ENCODE measurements at places on chromosomes 12 and 14.

DNA sequence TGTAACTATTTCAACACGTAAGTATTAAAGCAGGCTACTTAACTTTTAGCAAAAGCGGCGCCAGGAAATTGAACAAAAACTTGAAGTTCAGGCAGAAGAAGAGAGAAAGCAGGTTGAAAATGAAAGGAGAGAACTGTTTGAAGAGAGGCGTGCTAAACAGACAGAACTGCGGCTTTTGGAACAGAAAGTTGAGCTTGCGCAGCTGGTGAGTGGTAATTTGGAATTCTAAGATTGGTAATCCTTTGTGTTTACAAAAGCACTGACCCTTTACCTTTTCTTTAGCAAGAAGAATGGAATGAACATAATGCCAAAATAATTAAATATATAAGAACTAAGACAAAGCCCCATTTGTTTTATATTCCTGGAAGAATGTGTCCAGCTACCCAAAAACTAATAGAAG is 4.0 kb downstream of the PNN start:
- DNase-seq: no peak

DNA sequence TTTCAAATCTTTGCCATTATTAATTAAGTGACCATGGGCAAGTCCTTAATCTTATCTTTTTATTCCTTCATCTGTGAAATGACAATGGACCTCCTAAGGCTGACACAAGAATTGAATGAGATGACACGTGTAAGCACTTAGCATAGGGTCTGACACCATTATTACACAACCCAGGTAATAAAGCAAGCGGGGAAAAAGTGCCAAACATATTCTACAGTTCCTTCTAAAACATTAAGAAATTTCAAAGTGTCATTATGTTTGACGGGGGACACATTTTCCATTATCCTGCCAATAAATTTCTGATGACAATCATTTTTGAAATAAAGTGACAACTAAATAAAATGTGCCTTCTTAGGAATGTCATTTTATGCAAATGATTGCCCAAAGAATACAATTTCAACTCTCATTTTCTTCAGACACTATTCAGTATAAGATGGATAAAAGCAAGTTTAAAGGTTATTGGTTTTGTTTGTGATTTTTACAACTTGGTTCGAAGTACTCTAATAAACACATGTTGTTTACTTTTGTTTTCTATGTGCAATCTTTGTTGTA is 3.0 kb downstream of the ANKS1B start:
- no peak for DNase-seq

DNA sequence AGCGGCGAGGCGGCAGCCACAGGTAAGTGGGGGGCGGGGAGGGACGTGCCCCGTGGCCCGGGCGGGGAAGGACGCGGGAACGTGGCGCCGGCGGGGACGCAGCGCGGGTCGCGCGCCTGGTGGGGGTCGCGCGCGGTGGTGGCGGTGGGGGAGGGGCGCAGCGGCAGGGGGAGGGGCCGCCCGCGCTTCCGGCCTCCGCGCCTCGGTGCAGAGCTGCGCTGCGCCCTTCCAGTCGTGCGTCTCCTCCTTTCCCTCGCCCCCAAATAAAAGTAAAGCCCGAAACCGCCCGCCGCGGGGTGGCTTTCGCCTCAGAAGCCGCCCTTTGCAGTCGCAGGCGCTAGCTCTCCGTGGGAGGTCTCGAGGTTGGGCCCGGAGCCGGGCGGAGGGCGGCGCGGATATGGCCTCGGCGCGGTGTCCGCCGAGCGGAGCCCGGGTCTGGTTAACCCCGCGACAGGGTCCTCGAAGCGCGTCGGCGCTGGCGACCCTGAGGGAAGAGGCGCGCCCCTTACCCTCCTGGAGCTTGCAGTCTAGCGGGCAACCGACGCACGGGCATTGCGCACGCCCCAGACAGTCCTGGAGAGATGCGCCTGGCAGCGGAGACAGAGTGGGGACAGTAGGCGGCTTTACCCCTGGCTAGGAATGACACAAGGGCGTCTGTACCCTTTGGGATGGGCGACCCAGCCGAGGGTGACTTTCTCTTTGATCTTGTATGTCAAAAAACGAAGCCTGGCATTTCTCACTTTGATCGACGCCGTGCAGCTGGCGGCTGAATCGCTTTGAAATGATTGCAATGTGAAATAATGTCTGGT is 589 bp downstream of the ATF1 start:
- DNase-seq: peak; percentile 85

GRCh38 chr12:97404543-97404942 is 58.1 kb upstream of the RMST start:
- DNase-seq: no peak

- no peak for DNase-seq
Observed at GRCh38 chr12:88309546-88309945, 167.4 kb downstream of the TMTC3 start.

DNA sequence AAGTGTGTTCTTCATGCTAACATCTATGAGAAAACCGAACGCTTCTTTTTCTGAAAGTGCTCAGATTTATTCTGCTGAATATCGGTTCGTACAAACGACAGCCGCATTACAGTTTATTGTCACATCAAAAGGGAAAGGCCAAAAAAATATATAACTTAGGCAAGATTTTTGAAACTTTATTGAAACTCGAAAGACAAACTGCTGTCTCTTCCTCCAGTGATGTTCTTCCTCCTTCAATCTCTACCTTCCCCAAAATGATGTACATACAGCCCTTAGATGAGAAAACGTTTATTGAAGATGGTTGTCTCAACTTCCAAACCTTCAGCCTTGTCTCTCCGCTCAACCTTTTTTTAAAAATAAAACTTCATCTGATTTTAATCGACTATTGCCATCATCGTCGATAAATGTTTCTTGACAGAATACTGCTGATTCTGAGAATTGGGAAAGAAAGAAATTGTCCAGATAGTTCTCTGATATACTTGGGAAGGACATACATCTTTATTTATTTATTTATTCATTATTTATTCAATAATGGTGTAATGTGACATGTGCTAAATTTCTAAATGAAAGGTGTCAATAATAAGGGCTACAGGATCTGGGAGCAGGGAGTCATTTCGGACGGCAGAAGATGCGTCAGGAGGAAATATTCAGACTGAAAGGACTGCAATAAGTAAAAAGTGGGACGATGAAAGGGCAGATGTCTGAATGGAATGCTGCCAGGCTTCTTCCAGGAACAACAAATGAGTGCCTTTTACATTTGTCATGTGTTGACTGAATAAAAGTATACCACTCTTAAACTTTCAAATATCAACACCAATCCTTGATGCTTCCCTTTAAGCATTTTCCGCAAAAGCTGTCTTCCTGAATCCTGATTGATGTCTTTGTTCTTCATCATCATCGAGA is 817 bp upstream of the MDM1 start:
- no peak for DNase-seq

DNA sequence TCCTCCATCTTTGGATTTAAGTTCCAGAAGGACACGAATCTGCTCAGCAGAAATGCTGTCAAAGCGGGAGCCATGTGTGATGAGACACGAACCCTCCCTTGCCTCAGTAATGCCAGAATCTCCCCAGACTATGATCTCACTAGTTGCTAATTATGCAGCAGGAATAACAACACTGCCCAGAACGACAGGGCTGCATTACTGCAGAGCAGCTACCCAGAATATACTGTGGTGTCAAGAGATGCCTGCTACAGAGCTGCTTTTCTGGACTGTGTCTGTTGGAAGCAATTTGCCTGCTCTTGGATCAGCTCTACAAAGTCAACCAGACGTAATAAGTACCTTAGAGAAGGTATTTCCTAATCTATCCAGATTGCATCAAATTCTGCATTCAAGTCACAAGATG is 5.5 kb downstream of the CSRNP2 start:
- no peak for DNase-seq

DNA sequence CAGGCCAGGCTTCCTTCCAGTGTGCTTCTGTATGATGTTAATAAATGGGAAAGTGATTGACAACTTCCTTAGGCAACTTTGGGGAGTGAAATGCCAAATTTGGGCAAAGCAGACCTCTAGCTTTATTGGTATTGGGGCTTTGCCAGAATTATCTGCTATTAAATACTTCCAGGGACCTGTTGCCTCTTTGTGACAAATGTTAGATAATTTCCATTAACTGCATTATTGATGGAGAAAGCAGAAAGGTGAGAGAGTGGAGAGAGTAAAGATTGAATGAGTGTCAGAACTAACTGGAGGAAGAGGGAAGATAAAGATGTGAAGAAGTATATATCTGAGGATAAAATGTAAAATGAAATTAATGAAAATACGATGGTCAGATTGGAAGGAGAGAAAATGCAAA is 94.5 kb downstream of the CACNA1C start:
- DNase-seq: no peak

DNA sequence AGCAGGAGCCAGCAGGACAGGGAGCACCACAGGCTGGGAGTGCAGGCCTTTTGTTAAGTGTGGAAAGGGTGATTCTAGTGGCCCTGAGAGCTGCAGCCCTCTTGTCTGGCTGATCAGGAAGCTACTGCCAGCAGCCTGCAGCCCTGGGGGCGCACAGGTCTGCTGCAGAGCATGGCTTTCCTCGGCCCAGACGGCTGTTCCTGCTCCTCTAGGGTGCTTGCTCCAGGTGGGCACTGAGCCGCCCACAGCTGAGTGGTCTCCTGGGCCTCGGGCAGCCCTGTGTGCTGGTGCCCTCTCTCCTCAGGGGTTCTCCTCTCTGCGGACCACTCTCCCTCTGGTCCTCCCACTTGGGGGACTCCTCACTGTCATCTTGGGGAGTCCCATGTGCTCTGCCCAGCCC is 18.9 kb downstream of the CCDC88C start:
- no peak for DNase-seq

DNA sequence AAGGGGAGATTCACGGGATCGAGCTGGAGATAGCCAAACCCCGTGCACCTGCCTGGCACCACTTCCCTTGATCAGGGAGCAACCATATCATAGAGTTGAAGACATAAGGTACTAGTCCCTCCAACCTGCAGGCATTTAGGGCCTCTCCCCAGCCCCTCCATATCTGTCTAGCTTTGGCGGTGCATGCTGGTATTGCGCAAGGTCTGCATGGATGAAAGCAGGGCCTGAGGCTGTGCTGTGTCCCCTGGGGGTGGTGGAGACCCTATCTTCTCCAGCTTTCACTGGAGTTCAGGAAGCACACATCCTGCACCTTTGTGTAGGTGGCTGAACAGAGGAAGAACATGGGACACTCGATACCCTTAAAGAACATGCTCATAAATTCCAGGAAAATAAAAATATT is 46.9 kb downstream of the KCTD10 start:
- DNase-seq: no peak

- DNase-seq: no peak
Observed at GRCh38 chr12:19070341-19070740, 59.2 kb upstream of the PLEKHA5 start.

DNA sequence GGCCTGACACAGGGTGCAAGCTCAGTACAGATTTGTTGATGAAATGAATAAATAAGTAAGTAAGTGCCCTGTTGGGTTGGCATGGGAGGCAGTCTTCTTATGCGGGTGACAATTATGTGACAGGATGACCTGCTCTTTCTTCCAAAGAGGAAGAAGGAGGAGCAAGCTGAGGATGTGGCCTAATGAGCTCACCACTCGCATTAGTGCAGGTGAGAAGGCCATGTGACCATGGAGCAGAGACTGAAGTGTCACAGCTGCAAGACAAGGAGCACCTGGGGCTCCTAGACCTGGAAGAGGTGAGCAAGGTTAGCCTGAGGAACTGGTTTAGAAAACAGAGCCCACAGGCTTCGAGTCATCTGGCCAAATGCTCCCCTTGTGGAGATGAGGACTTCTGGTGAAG is 34.9 kb downstream of the LRTM2 start:
- peak; percentile 5 for DNase-seq

GRCh38 chr12:2302711-2303580 is 250.2 kb downstream of the CACNA1C start:
- DNase-seq: no peak

- no peak for DNase-seq
Observed at GRCh38 chr14:99707420-99707819, 23.3 kb downstream of the CYP46A1 start.

DNA sequence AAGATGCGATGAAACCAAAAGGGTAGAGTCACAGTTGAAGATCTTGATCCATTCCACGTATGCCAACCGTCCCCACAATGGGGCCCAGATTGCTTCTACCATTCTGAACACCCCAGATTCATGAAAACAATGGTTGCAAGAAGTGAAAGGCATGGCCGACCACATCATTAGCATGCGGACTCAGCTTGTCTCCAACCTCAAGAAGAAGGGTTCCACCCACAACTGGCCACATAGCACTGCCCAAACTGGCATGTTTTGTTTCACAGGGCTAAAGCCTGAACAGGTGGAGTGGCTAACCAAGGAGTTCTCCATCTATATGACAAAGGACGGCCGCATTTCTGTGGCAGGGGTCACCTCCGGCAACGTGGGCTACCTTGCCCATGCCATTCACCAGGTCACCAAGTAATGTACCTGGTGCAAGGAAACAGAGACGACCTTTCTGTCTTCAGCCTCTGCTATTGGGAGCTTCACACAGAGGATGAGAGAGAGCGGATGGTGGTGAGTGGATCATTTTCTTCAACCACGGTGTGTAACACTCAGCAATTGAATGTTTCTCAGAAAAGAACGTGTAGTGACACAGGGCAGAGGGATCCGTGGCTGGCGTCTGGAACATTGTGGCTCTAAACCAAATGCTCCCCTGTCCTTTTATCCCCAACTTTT is 26.8 kb upstream of the CLEC2D start:
- no peak for DNase-seq

DNA sequence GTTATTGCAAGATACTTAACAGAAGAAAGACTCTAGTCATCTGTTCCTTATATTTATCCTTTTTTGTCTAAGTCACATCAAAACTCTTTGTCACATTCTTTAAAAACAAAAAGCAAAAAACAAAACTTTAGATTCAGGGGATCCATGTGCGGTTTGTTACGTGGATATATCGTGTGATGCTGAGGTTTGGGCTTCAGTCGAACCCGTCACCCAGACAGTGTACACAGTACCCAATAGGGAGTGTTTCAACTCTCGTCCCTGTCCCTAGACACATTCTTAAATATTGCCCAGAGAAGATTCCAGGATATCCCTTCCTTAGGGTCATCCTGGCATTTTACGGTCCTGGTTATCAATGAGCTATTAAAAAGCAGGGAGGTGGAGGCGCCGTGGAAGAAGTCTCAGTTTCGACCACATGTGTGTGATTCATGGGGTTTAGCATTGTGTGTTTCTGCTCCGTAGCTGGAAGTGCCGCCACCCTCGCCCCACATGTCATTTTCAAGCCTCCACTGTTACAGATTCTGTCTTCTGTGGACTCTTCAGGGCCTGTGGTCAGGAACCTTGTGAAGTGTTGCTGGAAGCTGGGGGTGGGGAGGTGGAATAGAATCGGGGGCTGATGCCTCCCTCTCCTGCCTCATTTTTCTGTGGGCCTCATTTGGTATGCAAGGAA is 19.9 kb downstream of the CCND2 start:
- DNase-seq: peak; percentile 38

DNA sequence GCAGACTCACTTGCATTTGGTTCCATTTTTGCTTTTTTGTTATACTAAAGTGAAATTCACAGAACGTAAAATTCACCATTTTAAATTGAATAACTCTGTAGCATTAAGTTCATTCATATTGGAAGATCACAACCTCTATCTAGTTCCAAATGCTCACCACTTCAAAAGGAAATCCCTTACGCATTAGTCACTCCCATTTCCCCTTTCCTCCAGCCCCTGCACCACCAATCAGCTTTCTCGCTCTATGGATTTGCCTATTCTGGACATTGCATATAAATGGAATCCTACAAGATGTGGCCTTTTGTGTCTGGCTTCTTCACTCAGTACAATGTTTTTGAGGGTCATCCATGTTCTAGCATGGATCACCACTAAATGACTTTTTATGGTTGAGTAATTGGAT is 294.5 kb downstream of the KSR2 start:
- DNase-seq: no peak

Data from CD4-positive, alpha-beta T cell treated with Interleukin-17A for 1 hour (primary cell).